Effector memory CD8-positive, alpha-beta T cell (primary cell): ENCODE measurements at places on chromosomes 3 and 15.
A peak's percentile ranks its signal among the peaks of the same experiment; 100 is the strongest.

- peak; percentile 49 for DNase-seq
Observed at GRCh38 chr15:24956111-24956838, 1.5 kb downstream of the SNRPN start.

GRCh38 chr3:50388720-50389413, 29.5 kb upstream of the TMEM115 start:
- no peak for DNase-seq

DNA sequence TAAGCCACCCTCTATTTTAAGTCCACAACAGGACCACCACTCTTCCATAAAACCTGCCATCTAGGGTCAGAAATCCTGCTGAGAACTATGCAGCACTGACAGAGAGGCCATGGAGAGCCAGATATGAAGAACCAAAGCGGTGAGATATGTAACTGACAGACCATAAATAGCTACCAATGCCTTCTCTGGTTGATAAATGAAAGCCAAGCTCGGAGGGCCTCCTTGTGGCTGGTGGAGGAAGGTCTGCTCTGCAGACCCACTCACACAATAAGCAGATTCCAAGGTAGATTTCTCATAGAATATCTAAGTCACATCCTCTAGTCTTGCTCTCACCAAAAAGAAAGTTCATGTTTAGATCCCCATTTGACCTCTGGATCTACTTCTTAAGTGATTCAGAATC, 38.9 kb downstream of the RYK start:
- no peak for DNase-seq

- no peak for DNase-seq
Observed at GRCh38 chr3:148229107-148229506, 468.6 kb upstream of the AGTR1 start.

- DNase-seq = no peak
Observed at GRCh38 chr3:24315971-24316370, 178.7 kb downstream of the THRB start.

- DNase-seq = no peak
Observed at GRCh38 chr15:28912422-28912821, 26.6 kb downstream of the APBA2 start.

DNA sequence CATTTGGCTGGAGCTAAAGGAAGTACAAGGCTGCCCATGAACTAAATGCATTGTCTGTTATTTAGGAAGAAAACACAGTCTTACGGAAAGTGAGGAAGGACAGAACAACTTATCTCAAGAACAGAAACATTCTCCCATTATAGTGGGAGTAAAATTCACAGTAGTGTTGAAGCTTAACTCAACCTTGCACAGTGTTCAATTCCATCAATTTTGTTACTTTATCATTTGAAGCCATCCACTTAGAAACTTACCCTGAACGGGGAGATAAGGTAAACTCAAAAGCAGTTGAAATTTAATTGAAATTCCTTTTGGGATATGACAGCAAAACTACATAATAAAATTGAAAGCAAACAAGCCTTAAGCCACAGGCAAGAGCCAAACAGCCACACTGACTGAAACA, 186.9 kb downstream of the PCCB start:
- DNase-seq = no peak

GRCh38 chr15:74470631-74471395, 9.9 kb upstream of the UBL7 start:
- DNase-seq = no peak

DNA sequence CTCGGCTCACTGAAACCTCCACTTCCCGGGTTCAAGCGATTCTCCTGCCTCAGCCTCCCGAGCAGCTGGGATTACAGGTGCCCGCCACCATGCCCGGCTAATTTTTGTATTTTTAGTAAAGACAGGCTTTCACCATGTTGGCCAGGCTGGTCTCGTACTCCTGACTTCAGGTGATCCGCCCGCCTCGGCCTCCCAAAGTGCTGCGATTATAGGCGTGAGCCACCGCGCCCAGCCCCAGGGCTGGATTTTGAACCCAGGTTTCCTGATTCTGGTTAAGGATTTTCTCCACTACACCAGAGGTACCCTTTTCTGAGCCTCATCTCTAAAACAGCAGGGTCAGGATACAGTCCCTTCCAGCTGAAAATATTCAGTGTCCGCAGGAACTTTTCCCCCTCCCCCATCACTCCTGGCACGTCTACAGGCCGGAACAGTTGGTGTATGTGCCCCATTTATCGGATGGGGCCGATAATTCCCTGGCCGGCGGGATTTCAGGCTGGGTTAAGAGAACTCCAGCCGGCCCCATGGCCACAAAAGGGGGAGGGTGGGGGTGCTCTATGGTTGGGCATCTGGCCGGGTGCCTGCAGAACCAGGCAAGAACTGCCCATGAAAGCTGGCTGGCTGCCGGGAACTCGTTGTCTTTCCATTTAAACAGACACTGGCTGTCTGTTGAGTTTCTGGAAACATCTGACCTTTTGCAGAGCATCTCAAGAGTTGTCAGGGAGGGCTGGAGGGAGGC, 26.8 kb upstream of the SEMA4B start:
- DNase-seq = no peak

DNA sequence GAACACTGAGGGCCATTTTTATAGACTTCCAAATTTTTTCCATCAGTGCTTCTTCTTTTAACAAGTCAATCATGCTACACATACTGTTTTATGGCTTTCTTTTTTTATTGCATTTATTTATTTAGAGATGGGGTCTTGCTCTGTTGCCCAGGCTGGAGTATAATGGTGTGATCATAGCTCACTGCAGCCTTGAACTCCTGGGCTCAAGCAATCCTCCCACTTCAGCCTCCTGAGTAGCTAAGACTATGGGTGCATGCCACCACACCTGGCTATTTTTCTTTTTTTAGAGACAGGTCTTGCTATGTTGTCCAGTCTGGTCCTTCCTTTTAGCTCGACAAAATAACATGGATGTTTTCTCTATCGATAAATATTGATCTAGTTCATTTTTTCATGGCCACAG, 425.8 kb upstream of the WNT5A start:
- DNase-seq = no peak

DNA sequence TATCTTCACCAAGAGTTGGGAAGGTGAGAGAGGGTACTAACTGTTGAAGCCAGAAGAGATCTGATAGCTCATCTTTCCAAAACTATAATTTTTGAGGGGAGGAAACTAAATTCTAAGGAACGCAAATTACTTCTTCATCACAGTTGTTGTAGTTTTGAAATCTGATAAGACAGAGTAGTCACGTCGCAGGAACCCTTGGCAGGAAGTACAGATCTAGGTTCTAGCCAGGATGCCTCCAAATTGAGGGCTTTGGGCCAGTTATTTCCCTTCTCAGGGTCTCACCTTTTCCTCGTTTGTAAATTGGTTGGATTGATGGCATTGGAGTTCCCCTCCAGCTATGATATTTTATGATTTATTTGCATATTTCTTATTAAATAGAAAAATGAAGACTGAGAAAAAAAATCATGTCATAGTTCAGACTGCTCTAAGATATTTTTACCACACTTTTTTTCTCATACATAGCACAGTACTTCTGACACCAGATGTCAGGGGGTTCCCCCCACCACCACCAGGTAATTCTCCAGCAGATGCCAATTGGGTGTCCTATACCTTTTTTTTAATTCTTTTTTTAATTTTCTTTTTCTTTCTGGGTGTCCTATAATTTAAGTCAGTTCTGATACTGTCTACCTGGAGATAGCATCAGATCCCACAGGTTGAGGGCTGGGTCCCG, 32.3 kb upstream of the APH1B start:
- no peak for DNase-seq

GRCh38 chr15:47742334-47742733, 25.0 kb downstream of the SEMA6D start:
- no peak for DNase-seq

GRCh38 chr15:88897456-88898194, 2.3 kb upstream of the HAPLN3 start:
- DNase-seq = peak; percentile 52

DNA sequence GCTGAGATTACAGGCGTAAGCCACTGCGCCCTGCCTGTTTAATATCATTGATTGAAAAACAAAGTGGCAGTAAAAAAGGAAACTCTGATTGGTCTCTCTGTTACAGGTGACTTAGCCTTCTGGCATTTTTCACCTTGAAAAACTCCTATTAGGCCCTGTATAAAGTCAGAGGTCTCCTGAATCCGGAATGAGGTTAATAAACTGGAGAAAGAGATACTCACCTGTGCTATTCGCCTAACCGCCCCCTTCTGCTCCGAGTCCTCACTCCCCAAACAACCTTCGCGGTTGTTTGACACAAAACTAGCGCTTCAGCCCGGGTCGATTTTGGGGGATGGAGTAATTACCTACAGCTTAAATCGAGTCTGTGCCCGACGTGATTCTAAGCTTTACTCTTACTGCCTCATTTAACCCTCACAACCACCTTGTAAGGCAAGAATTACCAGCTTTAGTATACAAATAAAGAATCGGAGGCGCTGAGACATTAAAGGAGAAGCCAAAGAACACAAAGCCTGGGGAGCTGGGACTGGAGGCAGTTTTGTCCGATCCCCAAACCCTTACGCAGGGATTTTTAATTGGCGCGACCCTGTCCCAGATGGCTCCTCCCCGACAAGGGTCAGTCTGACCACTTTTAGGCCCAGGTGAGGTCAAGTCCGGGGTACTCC, 441 bp downstream of the CEP70 start:
- DNase-seq = peak; percentile 1

DNA sequence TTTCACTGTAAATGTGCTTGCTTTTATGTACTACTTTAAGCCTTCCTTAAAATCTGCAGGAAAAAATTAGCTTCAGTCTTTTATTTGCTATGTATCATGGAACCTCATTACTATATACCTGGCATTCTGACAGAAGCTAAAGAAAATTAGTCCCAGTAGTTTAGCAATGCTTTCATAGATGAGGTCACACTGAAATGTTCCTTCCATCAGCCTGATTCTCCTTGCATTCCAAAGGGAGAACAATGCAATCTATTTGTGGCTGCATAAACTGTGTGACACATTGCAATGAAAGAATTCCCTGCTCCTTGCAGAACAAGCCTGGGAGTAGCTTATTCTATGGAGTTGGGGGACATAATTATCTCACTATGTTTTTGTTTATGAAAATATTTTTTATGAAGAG, 691.5 kb upstream of the ARPP21 start:
- no peak for DNase-seq

- DNase-seq = no peak
Observed at GRCh38 chr3:155595371-155595770, 149.5 kb downstream of the PLCH1 start.

DNA sequence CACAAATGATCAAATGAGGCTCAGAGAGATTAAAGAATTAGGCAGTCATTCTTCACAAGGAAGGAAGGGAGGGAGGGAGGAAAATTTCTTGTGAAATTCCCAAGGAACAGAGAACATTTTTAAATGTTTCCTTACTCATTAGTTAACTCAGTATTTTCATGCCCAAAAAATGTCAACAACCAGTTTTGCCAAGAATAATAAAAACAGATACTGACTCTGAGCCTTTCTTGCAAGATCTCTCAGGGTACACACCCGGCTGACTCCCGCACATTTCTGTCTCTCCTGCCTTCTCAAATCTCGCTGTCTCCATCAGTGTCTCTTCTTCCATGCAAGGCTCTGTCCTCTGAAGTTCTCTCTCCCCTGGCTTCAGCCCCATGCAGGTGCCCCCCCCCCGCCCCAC, 265.9 kb downstream of the TJP1 start:
- DNase-seq = no peak

- no peak for DNase-seq
Observed at GRCh38 chr3:108590460-108590859, 938 bp downstream of the DZIP3 start.

DNA sequence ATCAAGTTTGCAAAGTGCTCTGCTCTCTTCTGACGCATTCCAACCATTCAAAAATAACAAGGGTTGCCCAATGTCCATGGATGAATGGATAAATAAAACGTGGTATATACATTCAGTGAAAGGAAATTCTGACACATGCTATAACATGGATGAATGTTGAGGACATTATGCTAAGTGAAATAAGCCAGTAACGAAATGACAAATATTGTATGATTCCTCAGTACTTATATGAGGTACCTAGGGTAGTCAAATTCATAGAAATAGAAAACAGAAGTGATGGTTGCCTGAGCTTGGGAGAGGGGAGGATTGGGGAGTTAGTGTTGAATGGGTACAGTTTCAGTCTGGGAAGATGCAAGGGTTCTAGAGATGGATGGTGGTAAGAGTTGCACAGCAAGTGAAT, 33.9 kb downstream of the SH3BP5 start:
- no peak for DNase-seq

DNA sequence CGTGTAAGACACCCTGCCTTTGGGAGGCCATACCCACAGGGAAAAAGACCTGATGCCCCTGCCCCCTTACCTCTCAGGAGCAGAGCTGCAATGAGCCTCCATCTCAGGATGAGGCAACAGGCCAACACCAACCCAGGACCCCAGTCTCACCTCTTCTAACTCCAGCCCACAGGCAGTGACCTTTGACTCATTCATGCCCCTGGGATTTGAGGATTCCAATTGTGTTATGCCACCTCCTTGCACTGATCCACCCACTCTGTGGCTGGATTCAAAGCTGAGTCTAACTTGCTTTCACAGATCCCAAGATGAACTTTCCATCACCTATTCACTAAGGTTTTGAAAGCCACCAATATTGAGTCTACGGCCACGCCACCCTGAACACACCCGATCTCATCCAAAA, 64.7 kb downstream of the MINAR1 start:
- no peak for DNase-seq

DNA sequence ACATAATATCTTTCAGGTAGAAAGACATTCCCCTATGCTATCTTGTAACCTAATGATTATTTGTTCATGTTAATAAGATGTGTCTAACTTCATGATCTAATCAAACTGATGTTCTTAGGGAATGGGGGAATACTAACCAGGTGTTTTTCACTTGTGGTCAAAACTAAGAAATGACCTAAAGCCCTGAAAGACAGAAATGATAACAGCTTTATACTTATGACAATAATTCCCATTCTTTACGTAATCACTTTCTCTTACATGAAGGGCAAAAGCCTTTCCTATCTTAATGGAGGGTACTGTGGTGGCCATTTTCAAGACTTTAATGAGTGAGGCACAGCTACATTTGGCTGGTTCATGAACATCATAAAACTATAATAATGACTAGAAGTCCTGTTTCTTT, 33.9 kb upstream of the MEIS2 start:
- no peak for DNase-seq

- DNase-seq = peak; percentile 51
Observed at GRCh38 chr15:90529371-90530249, at the start of gene CRTC3. Gene CRTC3, plus strand, starts transcription at chr15:90529923. Its CDS starts 149 bp downstream, at chr15:90530072.

DNA sequence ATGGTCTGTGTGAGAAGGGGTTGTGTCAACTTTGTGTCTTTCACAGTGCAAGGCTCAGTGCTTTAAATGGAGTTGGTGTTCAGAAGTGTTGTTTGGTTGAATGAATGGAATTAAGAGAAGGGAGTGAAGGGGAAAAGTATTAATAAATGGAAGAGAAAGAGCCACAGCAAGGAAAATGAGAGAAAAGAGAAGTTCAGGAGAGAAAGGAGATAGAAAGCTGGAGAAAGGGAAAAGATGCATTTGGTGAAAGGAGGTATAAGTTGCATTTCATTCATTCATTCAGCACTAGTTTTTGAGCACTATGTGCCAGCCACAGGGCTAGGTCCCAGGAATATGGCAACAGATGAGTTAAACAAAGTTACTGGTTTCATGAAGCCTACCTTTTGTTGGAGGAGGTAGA, 34.3 kb upstream of the PPP4R2 start:
- DNase-seq = no peak
